Stimulated activated CD4-positive, alpha-beta T cell treated with anti-CD3 and anti-CD28 coated beads, TNF-alpha, amount 100 ng/mL, for 24 hours (primary cell): ENCODE measurements at places on chromosomes 3 and 15.

DNA sequence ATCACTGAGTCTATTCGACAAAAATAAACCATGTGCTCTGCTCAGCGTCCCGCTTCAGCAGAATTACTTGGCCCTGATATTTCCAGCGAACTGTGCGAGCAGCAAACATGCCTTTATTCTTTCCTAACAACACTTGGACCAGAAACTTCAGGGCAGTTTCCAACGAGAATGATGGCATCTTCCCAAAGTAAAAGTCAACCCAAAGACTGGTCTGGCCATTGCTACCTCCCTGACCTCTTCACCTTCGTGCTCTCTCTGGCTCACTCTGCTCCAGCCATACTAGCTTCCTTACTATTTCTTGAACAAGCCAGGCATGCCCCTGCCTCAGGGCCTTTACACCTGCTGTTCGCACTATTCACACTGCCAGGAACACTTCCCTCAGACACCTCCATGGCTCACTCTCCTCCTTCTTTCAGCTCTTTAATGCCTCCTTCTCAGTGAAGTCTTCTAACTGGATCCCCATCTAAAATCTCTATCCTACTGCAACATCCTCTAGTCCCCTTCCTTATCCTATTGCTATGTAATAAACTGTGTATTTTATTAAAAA, 6.3 kb downstream of the HOMER2 start:
- DNase-seq = no peak

DNA sequence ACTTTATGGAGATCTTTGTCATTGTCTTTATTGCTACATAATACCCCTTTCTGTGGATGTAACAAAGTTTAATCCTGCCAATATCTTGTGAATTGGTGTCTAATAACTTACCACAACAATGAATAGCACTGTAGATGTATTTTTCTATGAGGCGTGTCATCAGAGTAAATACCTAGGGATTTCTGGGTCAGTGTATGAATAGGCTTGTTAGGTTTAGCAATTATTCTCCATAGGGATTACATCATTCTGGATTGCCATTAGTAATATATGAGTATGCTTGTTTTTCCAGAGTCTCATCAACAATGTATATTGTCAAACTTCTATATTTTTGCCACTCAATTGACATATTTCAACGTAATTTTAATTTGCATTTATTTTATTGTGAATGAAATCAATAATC, 67.9 kb downstream of the UNC13C start:
- no peak for DNase-seq

DNA sequence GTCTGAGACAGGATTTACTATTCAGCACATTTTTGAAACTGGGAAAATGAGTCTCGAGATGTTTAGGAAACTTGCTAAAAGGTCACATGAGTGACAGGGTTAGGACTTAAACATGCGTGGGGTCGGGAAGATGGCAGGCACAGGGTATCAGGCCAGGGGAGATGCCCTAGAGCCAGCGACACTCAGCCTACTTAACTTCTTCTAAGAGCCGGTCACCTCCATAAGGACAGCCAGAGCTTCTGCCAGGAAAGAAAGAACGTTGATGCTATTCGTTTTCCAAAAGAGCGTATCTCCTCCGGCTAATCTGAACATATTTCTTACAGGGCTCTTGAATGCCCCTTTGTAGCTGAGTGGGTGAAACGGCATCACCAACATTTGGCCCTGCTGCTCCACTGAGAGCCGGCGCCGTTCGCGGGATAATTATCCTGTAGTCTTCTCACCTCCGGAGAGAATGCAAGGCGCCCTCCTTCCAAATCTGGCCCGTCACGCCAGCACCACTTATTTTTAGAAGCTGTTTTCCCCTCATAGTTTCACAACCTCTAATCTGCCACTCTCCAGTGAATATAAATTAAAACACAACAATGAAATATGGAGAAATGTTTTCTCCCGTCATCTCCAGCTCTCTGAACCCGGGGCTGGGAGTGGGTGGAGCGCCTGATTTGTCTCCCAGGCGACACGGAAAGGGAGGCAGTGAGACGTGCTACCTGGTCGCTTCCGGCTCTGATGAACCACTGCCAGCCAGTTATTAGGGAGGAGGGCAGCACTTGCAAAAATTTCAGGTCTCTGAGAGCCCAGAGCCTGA, 58.5 kb downstream of the LIPC start:
- DNase-seq = no peak

DNA sequence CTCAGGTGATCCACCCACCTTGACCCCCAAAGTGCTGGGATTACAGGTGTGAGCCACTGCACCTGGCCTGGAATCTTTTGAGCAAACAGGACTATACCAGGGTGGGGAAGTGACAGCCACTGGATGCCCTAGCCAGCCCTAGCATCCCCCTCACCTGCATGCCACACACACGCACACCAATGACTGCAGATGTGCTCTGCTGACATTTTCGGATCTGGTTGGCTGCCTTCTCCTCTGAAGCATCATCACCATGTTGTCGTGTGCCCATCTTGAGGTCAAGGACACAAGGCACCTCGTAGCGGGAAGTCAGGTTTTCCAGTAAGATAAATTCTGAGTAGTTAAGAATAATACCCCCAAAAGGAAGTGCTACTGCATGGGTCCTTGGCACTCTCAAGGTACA, 3.7 kb upstream of the NCKIPSD start:
- DNase-seq = no peak

- no peak for DNase-seq
These were observed 6.5 kb downstream of the ADAM10 start for GRCh38 chr15:58742819-58743502.

- no peak for DNase-seq
These were observed 78.1 kb downstream of the LSM3 start for GRCh38 chr3:14256561-14257342.

- DNase-seq = no peak
These were observed 17.8 kb upstream of the ZFYVE19 start for GRCh38 chr15:40789119-40789518.

- DNase-seq = no peak
These were observed 28.7 kb upstream of the PIGZ start for GRCh38 chr3:196997311-196997710.

GRCh38 chr15:81026836-81027599, 26.3 kb downstream of the TLNRD1 start:
- no peak for DNase-seq

- no peak for DNase-seq
These were observed 83.8 kb downstream of the PTPRG start for GRCh38 chr3:61645148-61645547.

- no peak for DNase-seq
These were observed 152.9 kb downstream of the XXYLT1 start for GRCh38 chr3:195117978-195118581.

GRCh38 chr15:77119446-77119845, 48.5 kb upstream of the TSPAN3 start:
- no peak for DNase-seq

DNA sequence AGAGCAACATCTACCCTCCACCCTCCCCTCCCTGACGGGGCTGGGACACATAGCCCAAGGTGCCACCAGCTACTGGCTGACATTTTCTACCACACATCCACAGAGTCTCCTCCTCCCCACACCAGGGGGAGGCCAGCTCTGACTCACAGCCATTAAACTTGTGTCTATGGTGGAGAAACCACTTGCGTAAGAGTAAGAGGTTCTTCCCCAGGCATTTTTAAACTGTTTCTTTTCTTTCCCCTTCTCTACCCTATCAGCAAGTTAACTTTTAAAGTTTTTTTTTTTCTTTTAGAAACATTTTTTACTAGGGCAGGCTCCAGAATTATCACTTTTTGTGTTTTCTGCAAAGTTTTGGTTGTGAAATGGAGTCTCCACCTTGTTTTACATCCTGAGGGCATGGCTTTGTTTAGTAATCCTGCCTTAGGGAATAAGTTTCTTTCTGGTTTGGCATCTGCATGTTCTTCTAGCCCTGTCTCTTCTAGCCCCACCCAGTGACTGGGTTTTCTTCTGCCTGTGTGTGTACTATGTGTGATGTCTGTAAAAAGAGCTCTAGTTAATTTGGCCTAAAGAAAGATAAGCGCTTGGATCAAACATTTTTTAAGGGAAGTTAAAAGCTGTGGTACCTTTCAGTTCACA, 148.8 kb upstream of the GADL1 start:
- no peak for DNase-seq

GRCh38 chr3:188198760-188199327, 44.9 kb downstream of the LPP start:
- no peak for DNase-seq

- DNase-seq = peak; percentile 9
These were observed 64.0 kb downstream of the KAT2B start for GRCh38 chr3:20104167-20104661.

DNA sequence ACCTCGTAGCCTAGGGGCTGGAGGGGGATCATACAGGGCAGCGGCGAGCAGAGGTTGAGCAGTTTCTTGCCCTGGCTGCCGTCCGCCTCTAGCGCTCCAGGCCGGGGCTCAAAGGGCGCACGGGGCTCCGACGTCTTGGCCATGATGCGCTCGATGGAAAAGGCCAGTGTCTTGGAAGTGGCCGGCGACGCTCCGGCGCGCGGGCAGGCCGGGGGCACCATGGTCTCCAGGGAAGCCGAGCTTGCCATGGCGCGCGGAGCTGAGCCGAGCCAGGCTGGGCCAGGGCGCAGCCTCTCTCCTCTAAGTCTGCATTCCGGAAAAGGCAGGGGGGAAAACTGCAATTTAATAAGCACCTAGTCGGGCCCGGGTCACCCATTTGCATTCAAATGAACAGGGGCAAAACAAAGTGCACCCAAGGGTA, 719 bp downstream of the FEZF2 start:
- no peak for DNase-seq

DNA sequence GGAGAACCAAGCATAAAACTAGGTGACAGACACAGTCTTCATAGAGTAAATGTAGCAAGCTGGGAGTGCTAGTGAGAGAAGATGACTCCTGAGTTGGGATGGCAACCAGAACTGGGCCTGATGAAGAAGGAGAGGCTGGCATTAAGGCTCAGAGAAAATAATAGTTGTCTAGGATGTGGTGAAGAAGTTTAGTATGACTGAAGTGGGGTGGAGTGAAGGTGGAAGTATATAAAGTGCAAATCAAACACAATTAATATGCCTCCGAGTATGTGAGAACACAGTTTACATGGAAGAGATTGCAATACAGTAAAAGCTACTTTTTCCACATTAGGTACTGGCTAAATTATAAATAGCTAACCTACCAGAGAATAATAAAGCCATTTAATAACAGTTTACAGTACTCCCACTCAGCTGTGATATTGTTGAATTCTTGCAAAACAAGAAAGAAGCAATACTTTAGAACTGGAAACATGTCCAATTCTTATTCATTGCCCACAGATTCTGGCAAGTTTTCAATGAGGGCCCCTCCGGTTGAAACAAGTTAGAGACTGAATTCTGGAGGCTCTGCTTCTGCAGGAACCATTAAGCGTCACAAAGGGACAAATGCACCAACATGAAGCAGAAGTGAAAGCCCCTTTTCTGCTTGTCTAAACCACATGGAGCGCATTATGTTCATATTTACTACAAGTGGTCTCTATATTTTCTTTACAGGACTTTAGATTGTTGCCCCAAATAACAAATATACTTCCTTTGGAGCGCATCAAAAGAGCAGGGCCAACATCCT, 243.7 kb downstream of the SLC9A9 start:
- no peak for DNase-seq
